Neuronal stem cell (in vitro differentiated cells): ENCODE measurements at places on chromosomes 2 and 18.

GRCh38 chr2:151833984-151834383 is 5.8 kb upstream of the ARL5A start:
- DNase-seq, result no peak

DNA sequence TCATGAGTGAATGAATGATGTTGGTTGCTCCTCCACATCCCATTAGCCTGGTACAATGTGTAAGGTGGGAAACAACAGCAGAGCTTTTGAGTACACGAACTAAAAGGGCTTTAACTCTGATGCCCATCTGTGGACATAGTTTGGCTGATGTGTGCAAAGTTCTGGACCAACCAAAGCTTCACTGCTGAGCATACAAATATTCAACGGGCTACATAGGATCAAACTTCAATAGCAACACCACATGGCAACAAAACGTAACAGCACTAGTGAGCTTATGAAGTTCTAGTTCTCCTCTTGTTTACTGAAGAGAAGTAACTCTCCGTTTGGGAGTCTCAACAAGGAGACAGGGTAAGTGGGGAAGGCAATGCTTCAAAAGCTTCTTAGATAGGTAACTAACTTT is 20.4 kb downstream of the STAM2 start:
- no peak for DNase-seq

GRCh38 chr2:117850015-117850414 is 35.5 kb downstream of the DDX18 start:
- DNase-seq, result no peak

DNA sequence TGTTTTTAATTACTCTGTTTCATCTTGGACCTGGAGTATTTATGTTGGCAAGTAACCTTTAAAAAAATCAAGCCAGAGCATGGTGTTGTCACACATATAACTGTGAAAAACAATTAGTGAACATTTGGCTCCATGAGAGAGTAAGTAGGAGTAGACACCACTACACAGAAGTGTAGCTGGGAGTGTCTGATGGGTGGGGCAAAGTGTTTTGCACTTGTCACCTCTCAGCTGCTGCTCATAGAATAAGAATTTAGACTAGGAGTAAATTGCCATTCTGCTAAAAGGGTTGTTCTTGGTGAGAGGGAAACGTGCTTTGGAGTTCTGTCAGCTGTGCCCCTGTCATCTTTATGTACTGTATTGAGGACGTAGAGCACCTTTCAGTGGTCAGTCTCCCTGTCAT is 114.5 kb downstream of the TTC27 start:
- DNase-seq, result no peak

DNA sequence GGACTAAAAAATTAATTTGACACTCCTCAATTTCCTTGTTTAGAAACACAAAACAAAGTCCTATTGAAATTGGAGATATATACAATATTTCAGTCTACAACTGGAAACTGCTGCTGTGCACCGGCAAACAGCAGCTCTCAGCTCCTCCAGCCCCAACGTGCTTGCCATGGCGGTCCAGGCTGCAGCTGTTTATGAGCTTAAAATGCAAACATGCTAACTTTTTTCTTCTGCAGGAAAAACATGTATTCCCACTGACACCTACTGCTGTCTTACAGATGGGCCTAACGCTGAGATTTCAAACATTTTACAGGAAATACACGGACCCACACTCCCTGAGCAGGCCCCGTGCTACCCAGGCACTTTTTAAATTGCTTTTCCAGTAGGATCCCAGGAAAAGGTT is 195.5 kb downstream of the BCL11A start:
- no peak for DNase-seq

GRCh38 chr2:106642679-106643078 is 155.5 kb downstream of the CD8B2 start:
- DNase-seq, result no peak

DNA sequence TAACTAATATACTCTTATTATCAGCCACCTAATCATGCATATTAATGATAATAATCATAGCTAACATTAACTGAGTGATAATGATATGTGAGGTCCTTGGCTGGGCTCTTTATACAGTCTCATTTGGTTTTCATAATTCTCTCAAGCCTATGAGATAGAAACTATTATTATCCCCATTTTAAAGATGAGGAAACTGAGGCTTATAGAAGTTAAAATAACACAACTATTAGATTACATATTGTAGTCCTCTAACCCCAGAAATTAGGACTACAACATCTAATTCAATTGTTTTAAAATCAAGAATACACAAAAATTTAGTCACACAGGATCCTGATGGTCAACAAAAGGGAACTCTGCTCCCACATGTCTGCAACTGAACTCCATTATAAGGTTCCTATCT is 83.6 kb upstream of the ITGB6 start:
- DNase-seq, result no peak

DNA sequence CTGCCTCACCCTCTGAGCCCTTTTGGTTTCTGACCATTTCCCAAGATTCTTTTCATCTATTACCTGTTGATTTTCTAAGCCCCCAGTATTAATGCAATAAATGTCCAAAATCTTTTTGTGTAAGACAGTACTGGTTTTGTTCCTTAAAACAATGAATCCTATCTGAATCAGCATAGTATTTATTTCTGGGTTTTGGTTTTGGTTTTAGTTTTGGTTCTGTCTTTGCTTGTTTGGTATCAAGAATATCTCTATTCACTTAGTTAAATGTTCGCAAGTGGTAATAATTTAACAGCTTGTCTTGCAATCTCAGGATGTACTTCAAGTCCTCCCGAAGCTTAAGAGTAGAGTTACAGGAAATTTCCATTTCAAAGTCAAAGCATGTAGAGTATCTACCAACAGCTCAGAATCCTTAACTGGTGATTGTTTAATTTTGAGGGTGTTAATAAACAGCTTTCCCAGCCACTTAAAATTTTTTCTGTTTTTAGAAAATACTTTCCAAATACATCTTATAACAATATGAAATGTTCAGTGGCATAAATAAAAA is 67.7 kb upstream of the NEDD4L start:
- DNase-seq, result no peak

DNA sequence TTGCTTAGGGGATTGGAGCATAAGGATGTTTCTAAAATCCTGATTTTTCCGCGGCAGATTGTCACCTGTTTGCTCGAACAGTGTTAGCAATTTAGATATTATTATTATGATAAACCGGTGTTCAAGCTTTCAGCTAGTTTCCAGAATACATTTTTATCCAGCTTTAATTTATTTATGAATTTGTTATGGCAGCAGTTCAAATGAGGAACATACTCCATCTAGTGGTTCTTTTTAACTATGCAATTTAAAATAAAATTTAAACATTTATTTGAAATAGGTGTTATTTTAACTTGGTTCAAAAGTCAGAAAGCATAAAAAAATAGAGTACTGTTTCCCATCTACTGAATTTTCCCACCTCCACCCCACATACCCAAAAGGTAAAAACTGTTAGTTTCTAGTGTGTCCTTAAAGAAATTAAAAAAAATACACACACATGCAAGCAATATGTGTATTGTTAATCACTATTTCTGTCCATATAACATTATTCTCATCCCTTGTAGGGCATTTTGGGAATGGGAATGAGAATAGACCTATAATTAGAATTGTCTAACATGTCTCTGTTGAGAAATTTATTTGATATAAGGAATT is 23.2 kb downstream of the ACOXL start:
- DNase-seq, result no peak

GRCh38 chr2:214377286-214377624 is 33.6 kb upstream of the VWC2L start:
- no peak for DNase-seq

GRCh38 chr2:121818546-121818945 is 63.1 kb downstream of the TSN start:
- no peak for DNase-seq

GRCh38 chr2:64312622-64313397 is 141.2 kb upstream of the LGALSL start:
- no peak for DNase-seq

DNA sequence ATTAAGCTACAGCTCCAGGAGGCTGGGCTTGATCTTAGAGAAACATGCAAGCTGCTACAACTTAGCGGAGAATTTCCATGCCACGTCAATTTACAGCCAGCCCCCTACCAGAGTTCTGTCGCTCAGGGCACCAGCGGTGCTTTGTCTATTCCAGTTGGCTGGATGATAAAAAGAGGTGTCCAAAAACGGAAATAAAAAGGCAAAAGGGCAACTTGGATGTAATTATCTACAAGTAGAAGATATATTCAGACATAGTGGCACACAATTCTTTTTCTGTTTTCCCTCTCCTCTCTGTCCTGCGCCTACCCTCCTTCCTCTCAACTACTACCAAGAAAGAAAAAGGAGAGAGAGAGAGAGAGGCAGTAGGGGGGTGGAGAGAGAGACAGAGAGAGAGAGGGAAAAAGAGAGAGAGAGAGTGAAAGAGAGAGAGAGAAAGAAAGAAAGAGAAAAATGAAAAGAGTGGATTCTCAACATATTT is 363 bp upstream of the RFTN2 start:
- peak; percentile 40 for DNase-seq

DNA sequence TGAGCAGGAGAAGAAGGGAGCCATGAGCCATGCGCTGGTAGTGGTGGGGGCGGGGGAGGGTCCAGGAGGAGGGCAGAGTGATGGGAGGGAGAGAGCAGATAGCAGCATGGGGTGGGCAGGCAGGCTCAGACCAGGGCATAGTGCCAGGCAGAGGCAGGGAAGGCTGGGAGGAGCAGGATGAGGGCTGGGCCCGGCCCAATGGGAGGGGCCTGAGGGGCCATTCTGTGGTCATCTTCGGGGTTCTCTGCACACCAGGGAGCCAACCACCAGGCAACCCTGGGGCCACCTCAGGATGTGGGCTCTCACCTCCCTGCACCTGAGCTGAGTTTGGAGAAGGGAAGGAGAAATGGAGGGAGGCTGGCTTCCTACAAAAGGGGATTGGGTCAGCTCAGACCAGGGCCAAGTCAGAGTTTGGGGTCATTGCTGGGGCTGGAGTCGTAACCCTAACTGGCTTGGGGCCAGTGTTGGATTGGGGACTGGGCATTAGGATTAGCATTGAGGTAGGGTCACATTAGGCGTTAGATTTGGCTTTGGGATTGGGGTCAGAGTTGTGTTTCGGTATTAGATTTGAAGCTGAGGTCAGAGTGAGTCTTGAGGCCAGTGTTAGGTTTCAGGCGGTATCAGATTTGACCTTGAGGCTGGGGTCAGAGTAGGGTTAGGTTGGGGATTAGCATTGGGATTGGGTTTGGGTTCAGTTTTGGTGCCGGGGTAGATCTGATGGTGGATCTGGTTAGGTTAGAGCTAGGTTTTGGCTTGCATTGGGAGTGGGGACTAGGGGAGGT is 11.2 kb downstream of the VIL1 start:
- DNase-seq, result no peak

- DNase-seq, result no peak
Observed at GRCh38 chr18:30945761-30946160, 96.8 kb downstream of the DSC3 start.

DNA sequence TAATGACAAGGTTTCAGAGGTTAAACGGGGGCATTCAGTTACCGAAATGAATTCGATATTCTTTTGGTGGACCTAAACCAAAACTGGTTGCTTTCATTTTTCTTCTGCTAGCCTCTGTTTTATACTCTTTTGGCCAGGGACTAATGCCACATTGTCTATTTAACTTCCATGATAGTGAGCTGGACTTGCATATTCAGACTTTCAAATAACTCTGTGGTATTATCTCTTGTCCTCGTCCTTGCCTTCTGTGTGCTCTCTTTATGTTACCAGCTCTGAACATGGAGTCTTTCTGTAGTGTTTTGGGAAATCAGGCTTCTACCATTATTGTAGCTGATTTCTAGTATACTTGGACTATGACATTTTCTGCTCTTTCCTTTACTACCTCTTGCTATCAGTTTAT is 75.1 kb downstream of the CCDC102B start:
- DNase-seq, result no peak

DNA sequence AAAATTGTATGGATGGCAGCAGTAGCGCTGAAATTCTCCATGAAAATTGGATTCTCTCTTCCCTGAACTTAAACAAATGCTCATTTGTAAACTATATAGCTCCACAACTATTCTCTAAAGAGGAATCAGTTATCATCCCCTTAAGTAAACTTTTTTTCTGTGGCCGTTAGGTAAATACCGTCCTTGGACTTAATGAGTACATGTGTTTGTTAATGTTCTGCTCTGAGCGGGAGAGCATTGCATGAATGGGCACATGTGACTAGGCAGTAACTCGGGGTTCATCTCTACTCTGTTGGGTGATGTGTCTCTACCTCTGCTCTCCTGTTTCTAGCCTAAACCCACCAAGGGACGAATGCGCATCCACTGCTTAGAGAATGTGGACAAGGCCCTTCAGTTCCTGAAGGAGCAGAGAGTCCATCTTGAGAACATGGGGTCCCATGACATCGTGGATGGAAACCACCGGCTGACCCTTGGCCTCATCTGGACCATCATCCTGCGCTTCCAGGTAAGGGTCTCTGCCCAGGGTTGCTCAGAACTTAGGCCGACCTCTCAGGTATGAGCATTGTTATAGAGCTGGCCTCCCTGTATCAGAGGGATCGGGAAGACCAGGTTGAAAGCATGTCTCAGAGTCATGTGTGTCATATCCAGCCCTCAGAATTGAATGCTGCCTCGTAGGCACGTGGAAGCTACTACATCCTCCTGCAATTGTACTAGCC is 111.5 kb upstream of the EML6 start:
- DNase-seq, result no peak

- DNase-seq, result no peak
Observed at GRCh38 chr18:47944972-47945852, 14.8 kb upstream of the SMAD2 start.
